ENCODE measurements at places on chromosomes 16 and 17.

DNA sequence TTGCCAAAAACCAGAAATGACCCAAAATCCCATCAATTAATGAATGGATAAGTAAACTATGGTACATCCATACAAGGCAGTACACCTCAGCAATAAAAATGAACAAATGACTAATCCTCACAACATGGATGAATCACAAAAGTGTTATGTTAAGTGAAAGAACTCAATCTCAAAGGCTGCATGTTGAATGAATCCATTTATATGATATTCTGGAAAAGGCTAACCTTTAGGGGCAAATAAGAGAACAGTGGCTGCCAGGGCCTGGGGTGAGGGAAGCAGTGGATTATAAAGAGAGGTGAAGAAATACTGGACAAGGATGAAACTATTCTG is 46.1 kb upstream of the MSI2 start:
- DNase-seq, result no peak

GRCh38 chr16:54397838-54398237 is 111.3 kb upstream of the IRX3 start:
- DNase-seq, result no peak

- DNase-seq, result no peak
Observed at GRCh38 chr16:22751104-22751667, 62.8 kb upstream of the HS3ST2 start.

- no peak for DNase-seq
Observed at GRCh38 chr16:49474741-49475140, 101.1 kb downstream of the C16orf78 start.

- no peak for DNase-seq
Observed at GRCh38 chr16:79811541-79811940, 211.0 kb upstream of the MAF start.

- no peak for DNase-seq
Observed at GRCh38 chr17:71409712-71410111, 711.1 kb upstream of the SOX9 start.

GRCh38 chr17:79415909-79416308 is 194.9 kb downstream of the RBFOX3 start:
- no peak for DNase-seq

GRCh38 chr17:50593321-50593720 is 32.8 kb downstream of the CACNA1G start:
- no peak for DNase-seq

GRCh38 chr16:27781195-27781524 is 231.2 kb downstream of the KATNIP start:
- DNase-seq, result no peak

DNA sequence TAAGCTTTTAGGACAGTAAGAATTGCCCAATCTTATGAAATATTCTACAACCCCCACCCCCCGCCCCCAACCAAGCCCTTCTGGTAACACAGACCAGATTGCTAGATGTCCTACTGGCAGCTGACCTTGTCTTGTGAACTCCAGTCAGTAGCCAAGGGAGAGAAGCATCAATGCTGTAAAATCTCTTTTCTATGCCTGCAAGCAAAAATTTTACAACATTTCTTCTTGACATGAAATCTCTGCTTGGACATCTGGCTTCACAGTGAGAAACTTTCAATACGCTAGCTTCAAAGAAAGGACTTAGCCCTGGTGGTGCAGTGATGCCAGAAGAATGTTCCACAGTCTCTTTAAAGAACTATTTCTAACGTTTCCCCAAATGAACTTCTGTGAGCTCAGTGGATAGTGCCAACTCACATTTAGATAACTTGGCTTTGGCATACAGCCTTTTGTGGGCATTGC is 169.3 kb upstream of the AXIN2 start:
- no peak for DNase-seq

GRCh38 chr16:7550096-7550495 is 217.5 kb downstream of the RBFOX1 start:
- DNase-seq, result no peak

DNA sequence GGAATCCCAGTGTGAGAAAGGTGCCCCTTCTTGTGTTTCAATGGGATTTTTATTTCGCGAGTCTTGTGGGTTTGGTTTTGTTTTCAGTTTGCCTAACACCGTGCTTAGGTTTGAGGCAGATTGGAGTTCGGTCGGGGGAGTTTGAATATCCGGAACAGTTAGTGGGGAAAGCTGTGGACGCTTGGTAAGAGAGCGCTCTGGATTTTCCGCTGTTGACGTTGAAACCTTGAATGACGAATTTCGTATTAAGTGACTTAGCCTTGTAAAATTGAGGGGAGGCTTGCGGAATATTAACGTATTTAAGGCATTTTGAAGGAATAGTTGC is 567 bp downstream of the UBB start:
- DNase-seq, result no peak

DNA sequence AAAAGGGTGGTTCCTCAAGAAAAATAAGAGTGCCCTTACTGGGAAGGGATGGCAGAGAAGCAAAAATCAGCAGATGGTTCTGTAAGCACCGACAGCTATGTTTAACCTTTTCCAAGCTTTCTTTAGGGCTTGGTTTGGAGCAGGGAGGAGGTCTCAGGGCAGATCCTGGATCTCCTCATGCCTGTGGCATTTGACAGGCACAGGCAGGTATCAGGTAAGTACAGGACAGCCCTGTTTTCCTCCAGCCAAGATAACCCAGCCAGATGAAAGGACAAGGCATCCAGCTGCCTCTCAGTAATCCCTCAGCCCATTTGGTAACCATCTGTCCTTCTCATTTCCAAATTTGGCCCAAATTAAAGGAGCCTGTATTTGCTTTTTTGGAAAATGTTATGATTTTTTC is 141.5 kb downstream of the TOX3 start:
- no peak for DNase-seq

- no peak for DNase-seq
Observed at GRCh38 chr17:63993368-63993985, 4.7 kb upstream of the PRR29 start.

DNA sequence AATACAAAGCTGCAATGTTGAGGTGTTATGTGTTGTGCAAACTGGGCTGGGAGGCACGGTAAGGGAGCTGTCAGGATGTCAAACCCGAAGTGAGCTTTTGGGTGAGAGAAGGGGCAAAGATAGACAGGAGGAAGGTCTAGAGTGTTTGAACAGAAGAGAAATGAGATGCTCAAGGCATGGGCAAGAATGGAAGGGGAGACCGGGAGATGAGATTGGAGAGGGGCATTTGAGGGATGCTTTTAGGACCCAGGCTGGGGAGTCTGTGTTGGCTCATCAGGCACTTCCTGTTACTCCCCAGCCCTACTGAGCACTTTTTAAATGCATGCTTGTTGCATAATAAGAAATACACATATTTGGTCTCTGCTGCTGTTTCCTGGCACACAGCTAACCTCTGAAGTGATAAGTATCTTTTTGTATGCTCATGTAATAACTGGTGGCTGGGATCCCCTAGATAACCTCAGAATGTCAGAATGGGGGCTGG is 13.7 kb downstream of the UNC45B start:
- DNase-seq, result no peak

DNA sequence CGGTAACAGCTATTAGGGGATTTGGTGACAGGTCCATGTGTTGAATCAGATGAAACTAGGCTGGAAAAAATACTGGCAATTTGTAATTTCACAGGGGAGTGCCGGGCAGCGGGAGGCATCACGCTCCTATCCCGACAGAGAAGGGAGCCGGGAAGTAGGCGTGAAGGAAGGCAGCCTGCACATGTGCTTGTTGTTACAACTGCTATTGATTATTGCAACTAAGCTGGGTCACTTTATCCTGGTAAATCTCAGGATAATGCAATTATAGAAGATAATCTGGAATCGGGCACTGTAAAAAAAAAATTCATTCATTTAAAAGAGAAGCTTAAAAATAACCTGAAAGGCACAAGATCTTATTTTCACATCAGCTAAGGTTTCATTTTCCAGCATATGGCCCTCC is 180.6 kb downstream of the FOXL1 start:
- no peak for DNase-seq

DNA sequence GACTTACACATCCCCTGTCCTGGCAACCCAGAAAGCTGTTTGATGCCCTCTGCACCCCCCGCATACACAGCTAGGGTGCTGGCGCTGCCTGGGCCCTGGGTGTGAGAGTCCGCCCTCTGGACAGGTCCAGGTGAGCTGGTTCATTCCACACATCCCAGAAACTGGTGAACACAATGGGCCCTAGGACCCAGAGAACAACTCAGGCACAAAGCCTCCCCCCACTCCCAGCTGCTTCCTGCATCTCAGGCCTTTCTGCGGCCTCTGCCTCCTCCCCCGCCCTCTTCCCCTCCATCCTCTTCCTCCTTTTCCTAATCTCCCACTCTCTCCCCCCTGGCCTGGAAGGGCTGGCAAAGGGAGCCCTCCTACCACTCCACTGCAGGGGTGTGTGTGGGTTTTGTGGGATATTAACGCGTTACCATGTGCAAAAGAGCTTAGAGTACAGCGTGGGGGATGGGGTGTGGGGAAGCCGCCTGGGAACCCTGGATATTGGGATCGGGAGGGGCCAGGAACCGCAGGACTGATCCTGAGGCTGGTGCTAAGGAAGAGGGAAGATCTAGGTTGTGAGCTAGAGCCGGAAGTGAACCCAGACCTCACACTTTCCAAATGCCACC is 1.6 kb upstream of the PPP1R9B start:
- peak; percentile 50 for DNase-seq

DNA sequence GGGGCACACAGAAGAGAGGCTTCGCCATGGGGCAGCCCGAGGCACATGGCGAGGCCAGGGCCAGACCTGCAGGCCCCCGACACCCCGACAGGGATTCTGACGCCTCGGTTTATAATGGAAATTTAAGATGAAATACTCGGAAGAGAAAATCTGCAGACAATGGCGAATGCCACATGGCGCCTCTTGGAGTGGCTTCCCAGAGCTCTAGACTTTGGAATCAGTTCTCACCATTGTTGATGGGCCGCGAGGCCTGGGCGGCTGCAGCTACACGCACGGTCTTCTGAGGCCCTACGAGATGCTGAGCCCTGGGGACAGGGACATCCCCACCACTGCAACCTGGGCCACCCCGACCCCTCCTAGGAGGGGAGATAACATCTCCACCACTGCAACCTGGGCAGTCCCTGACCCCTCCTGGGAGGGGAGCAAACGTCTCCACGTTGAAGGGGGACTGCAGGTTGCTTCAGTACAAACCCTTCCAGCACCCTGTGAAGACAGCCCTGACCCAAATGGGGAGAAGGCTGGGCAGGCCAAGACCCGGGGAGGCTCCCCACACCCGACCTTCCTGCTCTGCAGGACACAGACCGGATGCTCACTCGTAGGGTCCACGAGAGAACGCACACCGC is 56.9 kb downstream of the LMF1 start:
- DNase-seq, result no peak

DNA sequence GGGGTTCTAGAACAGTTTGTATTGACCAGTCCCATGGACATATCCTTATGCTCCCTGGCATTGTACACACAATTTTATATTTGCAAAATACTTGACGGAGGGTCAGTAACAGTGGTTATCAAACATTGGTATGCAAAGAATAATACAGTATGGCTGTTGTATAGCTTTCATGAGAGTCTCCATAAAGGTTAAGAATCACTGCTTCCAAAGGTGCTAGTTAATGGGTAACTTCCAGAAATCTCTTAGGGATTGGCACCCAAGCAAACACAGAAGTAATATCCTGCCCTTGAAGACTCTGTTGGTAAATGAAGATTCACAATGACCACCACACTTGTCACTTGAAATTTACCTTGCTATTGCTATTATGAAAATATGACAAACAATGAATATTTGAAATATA is 239.2 kb downstream of the ZFHX3 start:
- no peak for DNase-seq

GRCh38 chr17:50218071-50218759 is 16.8 kb upstream of the COL1A1 start:
- DNase-seq, result no peak

DNA sequence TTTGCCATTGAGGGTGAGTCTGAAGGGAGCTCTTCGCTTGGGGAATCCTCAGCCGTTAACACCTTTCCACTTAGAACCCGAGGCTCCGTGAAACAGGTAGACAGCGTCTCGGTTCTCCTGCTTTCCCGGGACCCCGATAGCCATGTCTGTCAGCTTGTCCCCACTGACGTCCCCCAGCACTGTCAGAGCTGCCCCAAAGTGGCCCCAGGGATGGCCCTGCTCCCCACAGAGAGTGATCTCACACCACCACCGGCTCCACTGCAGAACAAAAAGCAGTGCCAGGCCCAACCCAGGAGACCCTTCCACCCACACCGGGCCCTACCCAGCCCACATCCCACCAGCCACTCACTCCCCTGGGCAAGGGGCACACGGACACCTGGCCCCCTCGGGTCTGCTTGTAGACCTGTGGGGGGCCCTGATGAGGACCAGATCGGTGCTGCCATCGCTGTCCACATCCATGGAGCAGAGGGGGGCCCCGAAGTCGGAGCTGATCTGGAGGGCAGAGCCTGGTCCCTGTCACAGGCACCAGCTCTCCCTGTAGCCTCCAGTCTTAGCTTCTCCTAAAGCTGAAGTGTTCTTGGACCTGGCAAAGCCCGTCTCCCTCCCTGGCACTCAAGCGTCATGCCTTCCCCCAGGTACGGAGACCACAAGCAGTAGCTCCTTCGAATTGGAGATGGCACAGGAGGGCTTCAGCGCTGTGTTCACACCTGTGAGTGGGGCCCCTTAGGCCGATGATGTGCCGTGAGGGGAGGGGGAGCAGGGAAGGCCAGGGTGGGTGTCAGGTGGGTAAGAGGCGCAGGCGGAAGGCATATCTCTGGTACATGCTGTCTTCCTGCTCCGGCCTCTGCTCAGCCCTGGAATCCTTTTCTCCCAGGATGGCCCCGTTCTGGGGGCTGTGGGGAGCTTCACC is 6.5 kb downstream of the ITGAX start:
- no peak for DNase-seq

DNA sequence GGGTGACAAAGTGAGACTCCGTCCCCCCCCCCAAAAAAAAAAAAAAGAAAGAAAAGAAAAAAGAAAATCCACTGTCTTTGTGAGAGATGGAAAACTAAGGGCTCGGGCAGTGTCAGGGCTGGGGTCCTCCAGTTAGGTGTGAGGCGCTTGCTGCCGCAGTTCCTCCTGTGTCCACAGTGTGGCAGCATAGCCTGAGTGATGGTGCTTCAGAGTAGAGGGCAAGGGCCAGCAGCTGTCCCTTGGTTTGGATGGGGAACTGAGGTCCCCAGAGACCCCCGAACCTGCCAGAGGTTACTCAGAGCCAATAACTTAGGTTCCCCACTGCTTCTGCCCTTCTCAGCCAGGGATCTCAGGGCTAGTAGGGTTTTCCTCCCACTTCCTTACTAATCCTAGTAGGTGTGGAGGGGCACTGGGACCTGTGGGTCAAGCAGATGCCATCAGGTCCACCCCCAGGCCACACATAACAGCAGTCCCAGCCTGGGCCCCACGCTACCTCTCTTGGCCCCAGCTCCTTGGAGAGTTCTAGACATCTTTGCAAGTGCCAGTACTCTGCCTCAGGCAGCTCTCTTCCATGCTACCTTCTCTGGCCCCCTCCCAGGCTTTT is 7.9 kb upstream of the LLGL1 start:
- DNase-seq, result peak; percentile 73

- DNase-seq, result peak; percentile 4
Observed at GRCh38 chr17:66507103-66507923, 204.9 kb downstream of the PRKCA start.

- peak; percentile 70 for DNase-seq
Observed at GRCh38 chr16:59039066-59039720, 305.1 kb upstream of the GOT2 start.

- DNase-seq, result no peak
Observed at GRCh38 chr16:14545346-14545884, 84.6 kb downstream of the PARN start.

Measured in hematopoietic multipotent progenitor cell (in vitro differentiated cells).